Placental pericyte (primary cell): ENCODE measurements at places on chromosomes 1 and 21. TPM values are rescaled to one million over a fixed set of nuclear protein-coding genes. Genes with fewer than 3 reads are reported as not detected.

Gene CLCA1
- 0.22 TPM in 1 of 2 replicates, not detected in the other for total RNA-seq

Gene DRAXIN
- under 0.01 TPM in 1 of 2 replicates, not detected in the other for total RNA-seq

Gene IQCC
- total RNA-seq = 1.1 and 2.1 TPM in 2 replicates

Gene ADGRL4
- 3.7 and 44.8 TPM in 2 replicates for total RNA-seq

Gene KRTAP21-3
- total RNA-seq = not detected in 2 replicates

Gene KCNA10
- not detected in 2 replicates for total RNA-seq

Gene OR2T35
- not detected in 2 replicates for total RNA-seq

Gene TMEM269
- under 0.01 TPM in 1 of 2 replicates, not detected in the other for total RNA-seq
